ENCODE measurements at places on chromosomes 5 and 9. TPM values are rescaled to one million over a fixed set of nuclear protein-coding genes. Genes with fewer than 3 reads are reported as not detected.

DNA sequence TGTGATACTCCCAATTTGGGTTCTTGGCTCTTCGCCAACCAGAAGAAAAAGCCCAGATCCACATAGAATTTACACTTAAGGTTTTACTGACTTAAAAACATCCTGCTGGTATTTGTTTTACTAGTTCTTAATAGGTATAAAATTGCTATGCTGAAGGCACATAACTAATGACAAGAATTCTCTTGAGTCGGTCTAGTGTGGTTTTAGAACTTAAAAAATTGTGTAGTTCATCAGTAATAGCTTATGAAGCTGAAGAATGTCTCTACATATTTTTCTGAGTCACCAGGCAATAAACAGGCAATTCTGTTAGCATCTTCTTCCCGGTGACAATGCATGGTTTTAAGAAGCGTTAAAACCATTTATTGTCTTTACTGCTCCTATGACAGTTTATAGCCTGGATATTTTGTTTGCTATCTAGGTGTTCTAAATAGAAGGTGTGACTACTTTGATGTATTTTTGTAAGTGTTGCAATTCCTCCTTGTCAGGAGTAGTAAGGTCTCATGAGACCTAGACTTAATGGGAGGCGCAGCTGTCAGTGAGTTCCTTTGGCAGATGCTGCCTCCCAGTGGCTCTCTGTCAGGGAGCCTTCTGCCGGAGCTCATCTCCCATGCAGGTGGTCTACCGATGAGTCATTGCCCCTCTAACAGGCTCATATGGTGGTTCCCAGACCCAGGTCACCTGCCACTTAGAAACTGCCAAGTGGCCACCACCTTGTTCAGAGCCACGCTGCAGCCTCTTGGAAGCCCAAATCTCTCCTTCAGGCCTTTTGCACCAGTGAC lies 173.8 kb downstream of the MAST4 start:
- DNase-seq, result peak; percentile 35

GRCh38 chr9:20319241-20319640 lies 303.1 kb downstream of the MLLT3 start:
- DNase-seq, result no peak

GRCh38 chr9:137275588-137276472 lies 1.7 kb upstream of the TOR4A start:
- no peak for DNase-seq

DNA sequence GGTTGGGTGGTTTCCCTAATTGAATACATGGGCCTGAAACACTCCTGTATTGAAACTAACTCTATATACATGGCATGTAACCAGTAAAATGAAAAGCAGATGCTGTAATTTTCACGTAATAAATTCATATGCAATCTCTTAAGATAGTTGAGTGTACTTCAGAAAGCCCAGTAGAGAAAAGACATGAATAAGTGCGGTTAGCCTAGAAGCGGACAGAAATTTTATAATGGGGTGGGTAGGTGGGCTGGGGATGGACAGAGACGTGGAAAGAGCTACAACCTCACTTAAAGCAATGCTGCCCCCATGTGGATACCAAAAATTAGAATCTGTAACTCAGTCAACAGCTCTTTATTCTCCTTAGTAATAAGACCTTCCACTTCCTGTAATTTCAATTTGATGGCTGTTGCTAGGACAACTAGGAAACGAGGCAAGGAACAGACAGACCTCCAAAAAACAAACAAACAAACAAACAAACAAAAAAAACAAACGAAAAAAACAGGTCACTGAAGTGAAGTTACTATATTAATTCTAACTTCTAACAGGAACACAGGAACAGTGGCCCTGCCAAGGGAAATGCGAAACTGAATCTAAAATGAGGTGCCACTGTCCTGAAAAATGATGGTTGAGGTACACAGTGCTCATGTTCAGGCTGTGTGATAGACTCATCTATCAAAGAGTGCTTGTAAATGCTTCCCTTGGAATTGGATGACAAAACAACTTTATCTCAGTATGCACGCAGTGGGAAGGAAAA lies 103.4 kb upstream of the GNA14 start:
- no peak for DNase-seq

DNA sequence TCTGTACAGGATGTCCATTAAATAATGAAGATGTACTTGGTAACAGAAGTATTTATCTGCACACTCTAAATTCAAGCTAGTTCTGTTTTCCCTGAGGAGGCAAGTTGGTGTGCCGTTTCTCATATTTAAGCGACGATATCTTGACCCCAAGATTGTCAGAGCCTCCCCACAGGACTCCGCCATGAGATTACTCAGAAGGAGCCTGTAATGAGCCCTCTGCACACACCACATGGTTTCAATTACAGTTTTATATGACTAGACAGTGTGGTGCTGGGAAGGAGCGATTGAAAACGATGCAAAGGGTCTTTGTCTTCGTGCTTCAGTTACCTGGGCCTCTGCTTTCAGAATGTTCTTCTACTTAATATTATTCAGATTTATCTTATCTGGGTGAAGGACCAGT lies 840.4 kb upstream of the WWC1 start:
- DNase-seq, result no peak

GRCh38 chr5:116476897-116477537 lies 97.6 kb downstream of the SEMA6A start:
- DNase-seq, result no peak

DNA sequence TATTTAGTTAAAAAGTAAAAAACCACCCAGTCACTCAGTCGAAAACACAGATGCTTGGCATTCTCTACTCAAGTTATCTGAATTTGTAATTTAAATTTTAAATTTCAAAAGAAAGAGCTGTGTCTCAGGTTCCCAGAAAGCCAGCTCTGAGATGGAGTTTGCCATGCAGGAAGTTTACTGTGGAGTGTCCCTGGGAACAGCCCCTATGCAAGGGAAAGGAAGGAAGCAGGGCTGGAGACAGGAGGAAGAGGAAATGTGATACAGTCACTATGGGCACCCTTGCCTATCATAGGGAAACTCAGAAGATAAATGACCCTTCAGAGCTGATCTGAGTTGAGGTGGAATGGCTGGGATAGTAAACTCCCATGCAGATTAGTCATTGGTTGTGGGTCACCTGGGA lies 408.8 kb upstream of the ACTBL2 start:
- DNase-seq, result no peak

GRCh38 chr5:124393584-124394379 lies 352.7 kb downstream of the ZNF608 start:
- DNase-seq, result no peak

- peak; percentile 44 for DNase-seq
Measured at GRCh38 chr5:179967489-179967888, 59.8 kb upstream of the TBC1D9B start.

GRCh38 chr5:57684299-57684702 lies 201.7 kb upstream of the ACTBL2 start:
- DNase-seq, result no peak

- DNase-seq, result peak; percentile 29
Measured at GRCh38 chr9:75238311-75238976, 150.1 kb downstream of the OSTF1 start.

DNA sequence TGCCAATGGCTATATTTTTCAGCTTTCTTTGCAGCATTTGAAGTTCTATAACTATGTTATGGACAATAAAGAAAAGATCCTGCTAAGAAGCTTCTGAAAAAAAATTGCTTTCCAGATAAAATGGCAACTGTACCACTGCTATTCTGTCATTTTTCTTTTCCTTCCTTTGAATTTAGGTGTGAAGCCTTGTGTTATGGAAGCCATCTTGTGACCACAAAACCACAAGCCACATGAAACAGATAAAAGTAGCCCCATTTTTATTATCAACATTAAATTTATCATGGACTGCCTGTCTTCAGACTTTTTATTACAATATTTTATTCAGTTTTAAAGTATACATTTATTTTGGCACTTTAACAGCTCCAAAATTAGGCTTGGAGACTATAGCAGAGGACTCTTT lies 289.9 kb upstream of the ACTBL2 start:
- DNase-seq, result no peak

DNA sequence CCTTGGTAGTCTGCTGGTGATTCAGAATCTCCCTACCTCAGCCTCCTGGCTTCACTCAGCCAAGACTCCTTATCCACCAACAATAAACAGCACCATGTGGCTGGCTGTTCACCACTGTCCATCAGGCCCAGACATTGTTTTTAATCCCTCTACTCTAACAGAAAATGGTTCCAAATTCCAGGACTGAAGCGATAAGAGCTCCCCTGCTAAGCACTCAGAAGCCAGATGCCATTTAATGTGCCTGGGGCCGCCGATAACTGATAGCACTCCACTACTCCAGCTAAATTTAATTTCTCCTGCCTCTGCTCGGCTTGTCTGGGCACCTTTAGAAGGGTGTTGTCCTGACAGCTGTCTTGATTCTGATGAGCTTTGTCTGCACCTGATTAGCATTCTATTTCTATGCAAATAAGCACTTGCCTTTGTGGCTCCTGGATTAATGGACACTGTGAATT lies 47.1 kb downstream of the ZNF622 start:
- no peak for DNase-seq

DNA sequence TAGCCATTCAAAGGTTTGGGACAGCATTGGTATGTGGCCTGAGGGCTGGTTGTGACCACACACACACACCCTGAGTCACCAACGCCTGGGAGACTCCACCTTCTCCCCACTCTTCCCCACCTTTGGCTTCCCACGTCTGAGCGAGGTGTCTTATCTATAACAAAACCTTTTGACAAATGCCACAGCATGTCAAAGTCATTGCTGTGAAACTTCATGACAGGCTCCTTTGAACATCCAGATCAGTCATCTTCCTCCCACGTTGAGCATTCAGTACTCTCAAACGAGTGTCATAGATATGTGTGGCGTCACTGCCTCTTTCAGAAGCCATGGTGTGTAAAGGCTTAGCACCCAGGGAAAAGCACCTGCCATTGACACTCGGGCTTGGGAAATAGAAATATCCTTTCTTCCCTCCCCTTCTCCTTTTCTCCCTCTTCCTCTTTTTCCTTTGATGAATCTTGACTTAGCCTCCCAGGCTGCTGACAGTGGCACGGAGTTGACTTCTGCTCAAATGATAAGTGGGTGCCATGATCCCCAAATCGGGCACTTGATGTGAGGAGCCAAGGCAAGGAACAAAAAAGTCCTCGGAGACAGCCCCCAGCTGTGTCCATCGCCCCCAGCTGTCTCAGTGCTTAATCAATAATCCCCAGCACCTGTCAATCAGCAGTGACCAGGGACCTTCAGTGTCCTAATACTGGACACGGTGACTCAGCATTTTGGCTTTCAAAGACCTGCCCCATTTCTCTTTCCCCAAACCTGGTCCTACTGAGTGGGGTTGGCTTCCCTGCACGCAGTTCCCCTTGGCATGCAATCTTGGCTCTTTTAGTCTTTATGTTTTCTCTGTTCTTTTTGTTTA lies 114.8 kb downstream of the FGF18 start:
- no peak for DNase-seq

DNA sequence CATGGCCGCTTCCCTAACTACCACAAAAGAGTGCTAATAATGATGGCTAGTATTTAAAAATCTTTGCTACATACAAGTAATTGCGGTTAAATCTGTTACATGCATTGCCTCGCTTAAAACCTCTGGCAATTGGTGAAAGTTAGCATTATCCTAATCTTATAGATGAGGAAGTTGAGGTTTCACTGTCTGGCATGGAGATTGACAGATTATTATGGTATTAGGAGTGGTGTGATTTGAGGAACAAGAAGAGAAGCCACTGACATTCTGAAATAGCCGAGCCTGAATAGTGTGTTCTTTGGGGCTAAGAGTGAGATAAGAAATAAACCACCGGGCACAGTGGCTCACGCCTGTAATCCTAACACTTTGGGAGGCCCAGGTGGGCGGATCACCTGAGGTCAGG lies 45.3 kb upstream of the DPYSL3 start:
- DNase-seq, result no peak

DNA sequence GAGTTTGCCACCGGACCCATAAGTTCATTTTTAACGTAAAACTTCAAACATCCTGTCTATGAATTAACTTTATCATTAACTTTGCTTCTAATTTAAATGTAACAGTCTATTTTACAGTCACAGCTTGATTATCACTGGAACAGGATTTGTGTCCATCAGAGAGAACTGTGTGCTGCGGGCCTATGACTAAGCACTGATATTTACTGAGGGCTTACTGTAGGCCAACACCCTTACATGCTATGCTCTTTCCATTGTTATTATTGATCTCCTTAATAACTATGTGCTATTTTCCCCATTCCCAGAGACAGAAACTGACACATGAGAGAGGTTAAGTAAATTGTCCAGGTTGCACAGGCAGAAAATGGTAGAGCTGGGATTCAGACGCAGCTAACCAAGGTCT lies 24.0 kb upstream of the GPR151 start:
- DNase-seq, result no peak

DNA sequence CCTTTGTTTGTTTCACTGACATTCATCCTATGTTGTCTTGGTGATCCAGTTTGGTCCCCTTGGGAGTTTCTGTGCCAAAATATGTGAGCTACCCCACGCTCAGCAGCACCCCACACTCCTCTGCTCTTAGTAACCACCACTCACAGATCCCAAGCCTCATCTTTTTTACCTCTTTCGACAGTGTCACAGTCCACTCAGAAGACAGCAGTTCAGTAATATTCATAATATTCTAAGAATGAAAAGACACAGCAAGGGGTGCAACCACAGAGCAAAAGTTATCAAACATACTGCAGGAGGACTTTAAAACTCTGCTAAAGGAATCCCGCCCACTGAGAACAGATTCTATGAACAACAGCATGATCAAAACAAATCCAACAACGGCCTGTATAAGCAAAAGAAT lies 28.2 kb downstream of the RNF130 start:
- DNase-seq, result no peak

GRCh38 chr9:120394058-120394669 lies 185.8 kb downstream of the CDK5RAP2 start:
- no peak for DNase-seq

DNA sequence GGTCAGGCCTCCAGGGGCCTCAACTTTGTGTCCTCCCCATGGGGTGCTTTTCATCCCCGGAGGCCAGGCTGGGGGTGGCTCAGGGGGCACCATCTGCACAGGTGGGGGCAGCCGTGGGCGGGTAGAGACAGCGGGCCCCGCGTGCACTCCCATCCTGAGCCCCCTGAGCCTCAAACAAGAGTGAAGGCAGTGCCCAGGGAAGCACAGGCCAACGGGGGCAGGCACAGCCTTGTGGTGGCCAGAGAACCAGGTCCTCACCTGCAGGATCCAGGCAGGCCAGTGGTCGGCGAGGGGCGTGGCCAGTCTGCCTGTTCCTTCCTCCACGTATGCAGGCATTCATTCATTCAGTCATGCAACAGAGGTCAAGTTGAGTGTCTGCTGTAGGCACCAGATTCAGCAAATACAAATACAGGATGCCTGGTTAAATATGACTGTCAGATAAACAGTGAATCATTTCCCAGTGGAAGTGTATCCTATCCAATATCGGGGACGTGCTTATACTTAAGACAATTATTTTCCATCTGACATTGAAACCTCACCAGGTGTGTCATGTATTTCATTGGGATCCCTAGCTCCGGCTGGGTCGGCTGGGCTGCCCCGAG lies 22.3 kb downstream of the KCNT1 start:
- DNase-seq, result no peak

Gene C9orf50
- total RNA-seq, result not detected

Gene WDR36
- total RNA-seq, result 33.5 TPM

Gene N4BP3
- total RNA-seq, result 2.9 TPM

Gene SEMA5A
- 27.4 TPM for total RNA-seq

All from Caco-2 (cell line).